ENCODE measurements at places on chromosomes 11 and 22. TPM values are rescaled to one million over a fixed set of nuclear protein-coding genes. Genes with fewer than 3 reads are reported as not detected.

ZNF280B gene
- total RNA-seq = 0.10 TPM

OSM gene
- not detected for total RNA-seq

BIK gene
- 0.18 TPM for total RNA-seq

SCT gene
- total RNA-seq = not detected

DNA sequence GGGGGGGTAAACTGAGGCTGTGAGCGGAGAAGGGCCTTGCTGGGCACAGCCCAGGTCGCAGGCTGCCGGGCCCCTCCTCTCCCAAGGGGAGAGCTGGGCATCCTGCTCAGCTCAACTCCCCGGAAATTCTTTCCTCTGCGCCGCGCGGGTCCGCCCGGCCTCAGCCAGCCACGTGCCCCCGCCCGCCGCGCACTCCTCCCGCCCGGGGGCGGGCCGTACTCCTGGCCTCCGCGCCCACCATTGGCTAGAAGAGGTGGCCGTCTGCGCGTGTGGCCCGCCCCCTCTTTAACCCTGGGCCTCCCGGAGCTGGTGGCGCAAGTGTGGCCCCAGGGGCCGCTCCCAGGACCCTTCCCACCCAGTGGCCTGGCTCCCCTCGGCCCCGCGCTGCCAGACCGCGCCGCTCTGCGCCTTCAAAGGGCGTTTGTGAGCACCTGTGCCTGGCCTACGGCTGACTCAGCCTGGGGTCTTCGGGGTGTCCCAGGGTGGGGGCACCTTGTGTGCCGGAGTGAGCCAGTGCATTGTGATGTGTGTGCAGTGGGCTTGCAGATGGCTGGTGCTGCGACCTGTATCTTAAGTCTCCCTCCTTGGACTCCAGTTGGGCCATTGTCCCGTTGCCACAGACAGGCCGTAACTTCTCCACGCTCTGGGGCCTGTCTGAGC is 2.0 kb downstream of the MRGPRF start:
- DNase-seq = no peak

DNA sequence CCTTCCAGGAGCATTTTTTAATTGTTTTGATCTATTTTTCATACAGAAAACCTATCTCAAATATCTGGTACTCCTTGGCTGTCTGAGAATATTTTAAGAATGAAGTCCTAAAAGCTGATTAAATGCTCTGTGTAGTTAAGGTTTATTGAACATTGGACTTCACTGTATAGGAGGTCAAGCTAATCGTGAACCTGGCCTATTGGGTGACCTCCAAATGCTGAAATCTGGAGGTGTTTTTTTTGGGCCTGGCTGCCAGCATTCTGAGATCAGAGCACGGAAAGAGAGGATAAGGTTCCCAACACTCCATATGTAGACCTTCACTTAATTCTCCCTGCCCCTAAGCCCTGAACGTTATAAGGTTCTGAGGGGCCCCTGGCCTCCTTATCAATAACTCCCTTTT is 8.3 kb downstream of the IL17RA start:
- no peak for DNase-seq

All from Panc1 (cell line).